ENCODE measurements at places on chromosomes 1 and 21. TPM values are rescaled to one million over a fixed set of nuclear protein-coding genes. Genes with fewer than 3 reads are reported as not detected.

The C1orf94 gene
- total RNA-seq: 0.19 TPM

The RGS18 gene
- not detected for total RNA-seq

- no peak overlapping the region for H3K27ac ChIP-seq
- H3K36me3 ChIP-seq: no peaks in the 10 kb centered on the region
- H3K4me1 ChIP-seq: peaks cover 4% of the 10 kb centered on the region
- H3K4me3 ChIP-seq: no peak overlapping the region
Measured at GRCh38 chr1:44620072-44620471, 54.2 kb downstream of the TMEM53 start.

GRCh38 chr1:81974883-81975555 lies 174.3 kb downstream of the ADGRL2 start:
- H3K27ac ChIP-seq: peak overlapping the region; percentile 11
- no peak overlapping the region for H3K4me3 ChIP-seq
- H3K4me1 ChIP-seq: peaks cover 52% of the 10 kb centered on the region
- H3K36me3 ChIP-seq: peaks cover 26% of the 10 kb centered on the region
- H3K27me3 ChIP-seq: no peaks in the 10 kb centered on the region
- no peak for DNase-seq

GRCh38 chr1:47558601-47559593 lies 121.1 kb downstream of the FOXD2 start:
- H3K4me3 ChIP-seq: no peak overlapping the region
- no peak for DNase-seq

Measured in neural progenitor cell (in vitro differentiated cells).